ENCODE measurements at places on chromosomes 3 and 15.
A peak's percentile ranks its signal among the peaks of the same experiment; 100 is the strongest.

DNA sequence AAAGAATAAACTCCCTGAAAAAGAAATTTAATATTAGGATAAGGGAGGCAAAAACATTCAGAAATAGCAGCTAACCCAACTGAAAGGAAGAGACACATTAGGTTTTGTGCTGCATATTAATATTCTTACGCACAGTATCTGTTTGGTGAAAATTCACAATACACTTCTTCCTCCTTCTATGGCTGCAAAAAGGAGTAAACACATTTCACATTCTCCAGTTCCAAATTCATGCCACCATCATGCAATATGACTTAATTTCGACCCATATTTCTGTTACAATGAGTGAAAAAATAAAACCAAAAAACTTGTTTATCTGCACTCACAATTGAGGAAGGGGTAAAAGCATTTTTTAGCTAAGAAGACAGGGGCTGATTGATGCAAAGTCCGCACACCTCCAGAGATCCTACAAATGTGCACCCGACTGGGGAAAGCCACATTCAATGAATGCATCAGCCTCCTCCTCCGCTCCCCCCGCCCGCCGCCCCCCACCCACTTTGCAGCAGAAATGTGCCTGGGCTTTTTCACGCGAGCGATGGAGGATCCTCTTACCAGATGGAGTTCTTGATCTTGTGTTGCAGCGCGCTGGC, 1.0 kb downstream of the RFX7 start:
- DNase-seq = no peak

DNA sequence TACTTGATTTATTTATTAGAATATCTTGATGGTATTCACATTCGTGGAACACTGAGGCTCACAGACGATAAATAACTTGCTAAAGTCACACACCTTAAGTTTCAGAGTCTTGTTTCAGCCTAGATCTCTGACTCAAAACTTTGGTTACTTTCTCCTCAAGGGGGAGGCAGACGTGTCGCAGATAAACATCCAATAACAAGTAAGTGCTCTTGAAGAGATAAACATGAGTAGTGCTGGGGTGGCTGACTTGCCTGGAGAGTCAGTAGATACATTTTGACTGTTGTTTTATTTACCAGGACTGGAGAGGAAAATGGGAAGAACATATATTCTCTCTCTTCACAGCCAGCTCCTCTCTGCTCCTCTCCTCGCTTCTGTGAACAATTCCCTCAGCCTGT, 31.3 kb downstream of the FBXO45 start:
- DNase-seq = no peak

- DNase-seq = peak; percentile 21
These were observed 61.0 kb downstream of the TLE3 start for GRCh38 chr15:70036585-70037291.

DNA sequence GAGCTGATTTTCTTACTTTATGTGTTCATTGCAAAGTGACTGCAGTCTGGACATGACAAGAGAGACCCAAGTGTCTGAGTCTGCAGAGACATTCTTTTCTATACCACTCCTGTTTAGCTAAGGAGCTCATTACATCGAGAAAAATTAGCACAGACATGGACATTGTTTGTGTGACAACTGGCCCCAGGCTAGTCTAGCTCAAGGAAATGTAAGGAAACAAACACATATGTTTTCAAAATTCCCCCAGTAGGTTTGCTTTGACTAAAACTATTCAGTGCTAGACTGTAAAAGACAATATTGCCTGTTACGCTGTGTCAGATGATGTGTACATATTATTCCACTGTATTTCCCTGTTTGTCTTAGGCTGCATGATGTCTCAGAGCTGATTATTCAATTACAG, 40.9 kb downstream of the TPRG1 start:
- DNase-seq = no peak

Measured in hematopoietic multipotent progenitor cell (in vitro differentiated cells).